Hypothalamus (tissue), 51 donors: ENCODE measurements at places on chromosomes 5 and 9.
A peak's percentile ranks its signal among the peaks of the same experiment; 100 is the strongest.

GRCh38 chr9:83116026-83116425 is 53.1 kb upstream of the RASEF start:
- no peak for DNase-seq

- no peak for DNase-seq
Measured at GRCh38 chr9:18502546-18502945, 28.6 kb downstream of the ADAMTSL1 start.

DNA sequence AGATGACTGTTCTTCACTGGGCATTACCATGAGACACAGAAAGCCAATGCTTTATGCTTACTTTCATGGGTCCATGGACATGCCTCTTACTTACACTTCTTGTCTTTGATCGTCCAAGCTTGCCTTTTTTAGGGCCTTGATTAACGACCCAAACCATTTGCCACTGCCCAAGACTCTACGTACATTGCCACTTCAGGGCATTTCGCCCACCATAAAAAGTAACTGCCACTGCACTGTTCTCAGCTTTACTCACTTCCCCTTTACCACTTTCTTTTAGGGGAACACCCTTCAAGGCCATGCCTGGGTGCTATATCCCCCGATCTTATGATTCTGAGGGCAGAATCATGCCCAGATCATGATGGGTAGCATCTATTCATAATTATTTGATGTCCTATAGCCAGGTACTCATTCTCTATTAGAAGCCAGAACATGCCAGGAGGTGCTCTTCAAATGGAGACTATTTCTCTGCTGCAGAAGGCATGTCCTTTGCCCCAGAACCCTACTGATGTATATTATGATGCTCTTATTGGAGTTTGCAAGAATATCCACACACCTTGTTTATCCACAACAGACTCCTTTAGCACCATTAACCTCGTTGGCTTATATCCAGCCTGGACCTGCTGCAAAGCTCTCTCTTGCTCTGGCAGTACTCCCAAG is 64.1 kb upstream of the RAD23B start:
- no peak for DNase-seq

DNA sequence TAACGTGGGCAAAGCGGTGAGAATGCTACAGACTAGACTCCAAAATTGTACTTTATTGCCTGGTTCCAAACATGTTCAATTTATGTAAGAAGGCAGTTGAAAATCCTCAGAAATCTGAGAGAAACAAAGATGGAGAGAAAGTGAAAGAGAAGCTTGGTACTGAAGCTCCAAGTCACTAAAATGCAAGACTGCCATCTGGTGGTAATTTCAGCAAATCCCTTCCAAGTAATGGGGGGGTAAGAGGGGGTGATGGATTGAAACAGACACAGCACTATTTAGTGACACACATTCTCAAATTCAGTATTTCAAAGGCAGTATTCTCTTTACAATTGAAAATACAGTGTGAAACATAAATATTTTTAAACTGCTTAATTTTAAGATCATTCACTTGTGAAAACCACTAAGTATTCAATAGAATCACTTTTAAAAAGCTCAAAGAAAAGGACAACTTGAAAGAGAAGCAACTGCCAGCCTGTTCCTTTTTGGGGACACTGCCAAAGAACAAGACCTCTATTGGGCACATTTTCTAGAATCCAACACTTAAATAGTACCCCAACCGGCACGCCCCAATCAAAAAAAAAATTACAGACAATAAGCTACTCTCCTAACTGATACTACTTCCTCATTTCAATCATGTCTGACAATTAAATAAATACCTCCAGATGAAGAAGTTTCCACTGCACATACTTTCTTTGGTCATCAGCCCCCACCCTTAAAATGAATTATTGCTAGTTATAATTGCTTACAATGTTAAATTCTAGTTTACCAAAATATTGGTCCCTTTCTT is 131.5 kb downstream of the AGTPBP1 start:
- DNase-seq = peak; percentile 52

- DNase-seq = no peak
Measured at GRCh38 chr9:88889386-88889785, 101.9 kb upstream of the S1PR3 start.

DNA sequence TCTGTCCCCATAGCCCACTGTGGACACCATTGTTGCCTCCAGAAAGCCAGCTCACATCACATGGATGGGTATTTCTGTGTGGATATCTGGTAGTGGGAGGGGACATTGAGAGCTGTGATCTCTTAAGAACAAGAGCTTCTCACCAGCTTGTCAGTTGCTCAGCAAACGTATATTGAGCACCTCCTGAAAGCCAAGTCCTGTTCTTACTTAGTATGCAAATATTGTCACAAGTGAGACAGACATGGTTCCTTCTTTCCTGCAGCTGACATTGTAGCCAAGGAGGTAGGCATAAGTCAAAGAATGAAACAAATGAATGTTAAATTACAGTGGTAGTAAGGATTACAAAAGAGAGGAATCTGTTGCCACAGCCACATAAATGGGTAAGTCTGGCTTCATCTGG is 3.8 kb downstream of the TCOF1 start:
- DNase-seq = no peak

DNA sequence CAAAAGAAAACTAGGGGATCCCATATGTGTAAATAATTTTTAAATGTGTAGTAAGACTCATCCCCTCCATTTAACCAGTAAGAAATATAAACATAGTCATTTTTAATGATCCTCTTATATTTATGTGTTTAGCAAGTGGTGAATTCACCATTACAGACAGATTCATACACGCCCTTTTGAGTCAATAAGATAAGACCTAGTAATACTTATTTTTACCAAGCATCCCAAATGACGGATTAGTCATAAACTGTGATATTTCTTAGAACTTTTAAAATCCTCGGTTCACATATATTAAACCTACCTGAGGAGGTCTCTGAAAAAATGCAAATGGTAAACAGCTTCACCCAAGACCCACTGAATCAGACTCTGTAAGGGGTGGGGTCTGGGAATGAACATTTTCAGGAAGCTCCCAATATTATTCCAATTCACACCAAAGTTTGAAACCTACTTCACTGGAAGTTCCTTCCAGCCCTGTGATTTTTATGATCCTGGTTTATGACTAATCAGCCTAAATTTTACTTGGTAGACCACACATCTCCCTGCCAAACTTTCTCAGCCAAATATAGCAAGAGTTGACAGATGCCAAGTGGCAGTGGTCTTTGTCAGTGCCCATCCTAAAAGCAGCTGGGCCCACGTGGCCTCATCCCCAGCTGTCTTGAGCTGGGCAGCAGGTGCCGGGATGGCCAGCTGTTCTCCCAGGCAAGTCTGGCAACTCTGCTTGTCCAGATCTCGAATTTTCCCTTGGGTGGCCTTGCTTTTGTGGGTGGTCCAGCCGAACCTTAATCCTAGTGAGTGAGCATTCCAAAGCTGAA is 559.0 kb upstream of the RGMB start:
- no peak for DNase-seq

- no peak for DNase-seq
Measured at GRCh38 chr9:97759581-97760288, 62.6 kb upstream of the XPA start.

- no peak for DNase-seq
Measured at GRCh38 chr5:175235251-175235960, 208.6 kb downstream of the DRD1 start.

DNA sequence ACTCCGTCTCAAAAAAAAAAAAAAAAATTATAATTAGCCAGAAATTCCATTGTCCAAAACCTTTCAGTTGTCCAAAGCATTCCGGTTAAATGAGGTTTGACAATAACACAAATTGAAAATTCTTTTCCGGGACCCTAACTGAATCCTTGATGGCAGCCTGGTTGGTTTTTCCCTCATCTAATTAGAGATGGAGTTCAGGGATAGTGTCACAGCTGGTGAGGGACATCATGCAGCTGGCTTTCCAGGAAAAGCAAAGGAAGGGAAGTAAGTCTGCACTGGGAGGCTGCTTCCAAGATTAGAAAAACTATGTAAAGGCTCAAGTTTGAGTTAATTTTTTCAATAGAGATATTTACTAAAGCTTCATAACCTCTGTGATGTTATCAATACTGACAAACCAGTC is 195.4 kb downstream of the ADAMTS12 start:
- no peak for DNase-seq

GRCh38 chr9:72945391-72945790 is 7.5 kb downstream of the ALDH1A1 start:
- DNase-seq = no peak

DNA sequence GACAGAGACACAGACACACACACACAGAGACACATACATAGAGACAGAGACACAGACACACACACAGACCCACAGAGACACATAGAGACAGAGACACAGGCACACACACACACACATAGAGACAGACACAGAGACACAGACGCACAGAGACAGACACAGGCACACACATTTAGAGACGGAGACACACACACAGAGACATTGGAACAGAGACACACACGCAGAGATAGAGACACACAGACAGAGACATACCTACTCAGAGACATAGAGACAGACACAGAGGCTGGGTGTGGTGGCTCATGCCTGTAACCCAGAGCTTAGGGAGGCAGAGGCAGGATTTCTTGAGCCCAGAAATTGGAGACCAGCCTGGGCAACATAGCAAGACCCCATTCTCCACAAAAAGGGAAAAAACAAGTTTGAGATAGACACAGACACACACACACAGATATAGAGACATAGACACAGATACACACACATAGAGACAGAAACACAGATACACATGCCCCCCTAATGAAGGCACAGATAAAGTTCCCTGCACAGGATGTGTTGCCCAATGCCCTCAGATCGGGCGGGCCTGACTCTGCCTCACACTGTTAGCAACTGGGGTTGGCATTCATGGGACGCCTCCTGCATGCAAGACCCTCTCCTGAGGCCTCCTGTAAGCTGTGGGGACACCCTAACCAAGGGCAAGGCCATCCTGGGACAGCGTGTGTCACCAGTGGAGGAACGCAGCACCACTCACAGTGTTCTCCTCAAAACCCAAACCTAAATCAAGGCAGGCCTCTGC is 3.3 kb upstream of the RALGDS start:
- DNase-seq = no peak

DNA sequence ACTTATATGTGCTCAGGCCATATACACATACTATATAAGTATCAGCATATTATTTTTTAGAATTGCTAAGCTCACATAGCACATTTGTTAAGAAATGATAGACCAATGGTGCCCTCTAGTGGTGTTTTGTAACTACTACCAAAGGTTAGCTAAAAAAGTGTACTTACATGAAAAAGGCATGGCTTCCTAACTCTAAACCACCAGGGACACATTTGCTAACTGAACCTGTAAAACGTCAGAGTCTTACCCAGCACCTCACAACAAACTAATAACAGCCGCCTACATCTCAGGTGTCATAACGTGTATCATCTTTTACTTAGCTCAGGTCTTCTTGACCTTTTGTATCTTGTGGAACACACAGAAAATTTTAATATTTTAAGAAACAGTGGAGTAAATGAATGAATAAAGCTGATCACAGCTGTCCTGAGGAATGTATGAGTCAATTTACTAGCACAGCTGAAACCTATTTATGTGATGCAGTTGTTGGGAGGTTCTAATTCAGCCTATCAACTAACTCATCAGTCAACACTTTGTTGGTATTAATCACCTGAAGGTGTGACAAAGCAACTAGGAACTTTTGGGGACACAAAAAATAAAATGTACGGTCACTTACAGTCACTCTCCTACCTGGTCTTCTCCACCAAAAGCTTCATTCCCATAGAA is 72.9 kb downstream of the BAAT start:
- DNase-seq = no peak

- no peak for DNase-seq
Measured at GRCh38 chr5:64789457-64789856, 20.7 kb downstream of the CWC27 start.

DNA sequence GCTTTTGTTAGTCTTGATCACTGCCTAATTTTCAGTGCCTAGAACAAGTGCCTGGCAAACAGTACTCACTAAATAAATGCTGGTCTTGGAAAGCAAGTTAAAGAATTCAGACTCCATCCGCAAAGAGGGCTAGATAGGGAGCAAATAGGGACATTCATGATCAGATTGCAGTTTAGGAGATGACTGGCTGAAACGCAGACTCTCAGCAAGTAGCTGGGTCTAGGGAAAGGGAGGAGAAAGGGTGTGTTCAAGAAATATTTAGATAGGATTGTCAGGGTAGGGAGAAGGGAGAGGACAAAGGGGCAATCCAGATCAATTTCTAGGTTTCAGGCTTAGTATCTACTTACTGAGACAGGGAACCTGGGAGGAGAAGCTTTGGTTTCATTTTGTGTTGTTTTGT is 108.4 kb downstream of the ESM1 start:
- no peak for DNase-seq

DNA sequence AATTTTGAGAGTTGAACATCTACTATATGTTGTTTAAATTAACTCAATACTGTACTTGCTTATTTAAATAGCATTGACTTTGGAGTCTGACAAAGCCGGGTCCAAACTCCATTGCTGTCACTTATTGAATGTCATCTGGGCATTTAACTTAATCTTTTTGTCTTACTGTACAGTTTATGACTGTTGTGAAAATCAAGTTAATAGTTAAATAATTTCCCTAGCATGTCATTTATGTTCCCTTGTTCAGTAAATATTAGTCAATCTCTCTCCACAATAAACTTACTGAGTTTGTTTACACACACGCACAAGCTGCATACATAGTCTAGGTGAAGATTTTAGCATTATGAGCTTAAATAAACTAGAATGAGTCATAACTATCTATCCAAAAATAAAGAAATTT is 6.3 kb upstream of the UGCG start:
- no peak for DNase-seq

DNA sequence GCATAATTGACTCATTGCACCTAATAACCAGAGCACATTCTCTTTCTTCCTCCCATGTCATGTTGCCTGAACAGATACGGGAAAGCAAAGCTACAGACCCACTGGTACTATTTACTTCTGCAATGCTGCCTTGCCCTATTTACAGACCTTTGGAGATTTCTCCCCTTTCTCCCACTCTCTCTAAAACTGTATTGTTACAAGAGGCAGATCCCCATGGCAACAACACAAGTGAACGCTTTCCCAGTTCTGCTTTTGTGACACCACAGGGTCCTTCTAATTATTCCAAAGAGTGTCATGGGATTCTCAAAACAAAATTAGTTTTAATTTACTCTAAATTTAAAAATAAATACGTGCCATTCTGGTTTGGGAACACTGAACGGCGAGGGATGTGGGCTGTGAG is 104.7 kb downstream of the KCTD16 start:
- DNase-seq = no peak

DNA sequence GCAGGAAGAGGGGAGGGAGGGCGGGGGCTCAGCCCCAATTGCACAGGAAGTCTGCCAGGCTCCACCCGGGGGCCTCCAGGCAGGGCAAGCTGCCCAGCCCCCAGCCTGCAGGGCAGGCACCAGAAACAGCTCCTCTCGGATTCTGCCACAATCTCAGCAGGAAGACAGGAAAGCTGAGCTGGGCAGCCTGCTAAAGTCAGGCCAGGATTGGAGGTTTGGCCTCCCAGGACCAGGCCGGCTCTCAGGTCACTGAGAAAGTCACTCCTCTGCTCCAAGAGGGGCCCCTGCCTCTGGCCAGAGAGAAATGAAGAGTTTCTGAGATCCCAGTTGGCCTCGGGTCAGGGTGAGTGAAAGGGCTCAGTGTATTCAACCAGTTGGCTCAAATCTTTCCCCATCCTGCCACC is 54.6 kb upstream of the STXBP1 start:
- no peak for DNase-seq
